ENCODE measurements at places on chromosomes 2 and 18. TPM values are rescaled to one million over a fixed set of nuclear protein-coding genes. Genes with fewer than 3 reads are reported as not detected.

Gene GPR155
- total RNA-seq: 3.3 TPM

Gene AQP12A
- not detected for total RNA-seq

Gene PER2
- 1.0 TPM for total RNA-seq

Gene RFTN2
- total RNA-seq: under 0.01 TPM

GRCh38 chr2:180690611-180691010 lies 289.8 kb upstream of the UBE2E3 start:
- DNase-seq: peak; percentile 41

GRCh38 chr2:190641469-190641868 lies 7.4 kb upstream of the NAB1 start:
- peak; percentile 84 for DNase-seq

Gene HSBP1L1
- total RNA-seq: 13.1 TPM

DNA sequence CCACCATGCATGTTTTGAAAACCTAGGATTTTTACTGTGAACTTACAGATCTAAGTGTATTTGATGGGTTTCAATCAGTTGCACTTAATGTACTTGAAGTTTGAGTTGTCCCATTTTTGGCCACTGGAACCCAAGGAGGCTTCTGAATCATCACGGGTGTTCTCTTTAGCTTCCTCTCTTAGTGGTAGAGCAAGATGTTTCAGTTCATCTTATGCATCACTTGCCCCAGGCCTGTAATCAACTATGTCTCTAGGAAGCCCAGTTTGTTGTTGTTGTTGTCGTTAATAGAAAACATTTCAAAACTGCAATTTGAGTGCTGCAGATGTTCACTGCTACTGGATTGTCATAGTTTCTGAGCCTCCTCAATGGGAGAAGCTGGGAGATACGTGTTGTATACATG lies 97.0 kb downstream of the FHOD3 start:
- DNase-seq: no peak

DNA sequence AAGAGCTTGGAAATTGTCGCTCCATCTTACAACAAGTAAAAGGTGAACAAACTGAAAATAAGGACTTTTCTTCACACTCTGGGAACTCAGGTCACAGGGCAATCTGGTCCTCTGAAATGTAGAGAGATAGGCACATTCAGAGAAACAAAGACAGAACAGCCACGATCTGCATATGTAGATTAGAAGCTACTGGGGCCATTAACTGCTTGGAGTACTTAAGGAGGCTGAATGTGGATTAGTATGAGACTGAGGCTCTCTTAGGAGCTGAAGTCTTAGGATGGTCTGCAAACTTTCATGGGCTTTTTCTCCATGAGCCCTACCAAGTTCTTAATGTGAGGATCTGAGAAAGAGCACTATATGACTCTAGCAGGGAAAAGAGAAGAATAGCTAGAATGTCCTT lies 265.3 kb upstream of the NXPH2 start:
- DNase-seq: no peak

Gene TRIM54
- total RNA-seq: 0.17 TPM

- DNase-seq: no peak
These were observed 1605.6 kb upstream of the ZEB2 start for GRCh38 chr2:146125551-146125950.

DNA sequence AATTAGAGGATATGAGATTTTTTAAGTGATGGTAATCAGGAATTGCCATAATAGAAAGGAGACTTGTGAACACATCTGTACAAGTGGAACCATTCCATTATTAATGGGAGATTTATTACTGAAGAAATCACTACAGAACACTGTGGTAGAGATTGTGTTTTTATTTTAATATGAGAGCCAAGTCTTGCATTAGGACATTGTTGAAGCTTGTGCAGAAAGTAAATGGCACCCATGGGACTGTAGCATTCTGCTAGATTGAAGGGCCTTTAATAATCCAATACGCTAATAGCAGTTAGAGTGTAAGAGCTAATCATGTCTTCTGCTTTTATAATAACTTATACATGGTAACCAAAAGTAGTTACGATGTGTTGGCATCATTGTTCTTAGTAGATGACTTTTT lies 83.6 kb downstream of the VRK2 start:
- no peak for DNase-seq

DNA sequence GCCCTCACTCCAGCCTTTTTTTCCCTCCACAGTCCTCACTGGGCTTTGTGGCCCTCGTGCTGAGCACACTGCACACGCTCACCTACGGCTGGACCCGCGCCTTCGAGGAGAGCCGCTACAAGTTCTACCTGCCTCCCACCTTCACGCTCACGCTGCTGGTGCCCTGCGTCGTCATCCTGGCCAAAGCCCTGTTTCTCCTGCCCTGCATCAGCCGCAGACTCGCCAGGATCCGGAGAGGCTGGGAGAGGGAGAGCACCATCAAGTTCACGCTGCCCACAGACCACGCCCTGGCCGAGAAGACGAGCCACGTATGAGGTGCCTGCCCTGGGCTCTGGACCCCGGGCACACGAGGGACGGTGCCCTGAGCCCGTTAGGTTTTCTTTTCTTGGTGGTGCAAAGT lies 39.4 kb downstream of the STEAP3 start:
- DNase-seq: no peak

DNA sequence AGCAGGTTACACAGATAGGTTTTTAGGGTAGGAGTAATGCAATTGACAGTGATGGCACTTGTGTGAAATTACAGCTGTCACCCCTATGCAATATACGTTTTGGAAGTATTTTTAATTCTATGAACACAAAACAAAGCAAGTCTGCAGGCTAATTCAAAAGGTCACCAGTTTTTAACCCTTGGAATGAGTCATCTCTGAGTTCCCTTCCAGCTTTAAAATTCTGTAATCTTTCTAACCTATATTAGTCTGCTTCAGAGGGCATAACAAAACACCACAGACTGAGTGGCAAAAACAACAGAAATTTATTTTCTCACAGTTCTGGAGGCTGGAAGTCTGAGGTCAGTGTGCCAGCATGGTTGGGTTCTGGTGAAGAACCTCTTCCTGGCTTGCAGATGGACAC lies 596.9 kb upstream of the HNMT start:
- DNase-seq: peak; percentile 67

GRCh38 chr2:239500574-239501550 lies 100.0 kb upstream of the HDAC4 start:
- DNase-seq: no peak

- peak; percentile 97 for DNase-seq
These were observed 14.6 kb downstream of the TMSB10 start for GRCh38 chr2:84919885-84920580.

Measured in renal cortical epithelial cell (primary cell).